ENCODE measurements at places on chromosomes 7 and 10.

DNA sequence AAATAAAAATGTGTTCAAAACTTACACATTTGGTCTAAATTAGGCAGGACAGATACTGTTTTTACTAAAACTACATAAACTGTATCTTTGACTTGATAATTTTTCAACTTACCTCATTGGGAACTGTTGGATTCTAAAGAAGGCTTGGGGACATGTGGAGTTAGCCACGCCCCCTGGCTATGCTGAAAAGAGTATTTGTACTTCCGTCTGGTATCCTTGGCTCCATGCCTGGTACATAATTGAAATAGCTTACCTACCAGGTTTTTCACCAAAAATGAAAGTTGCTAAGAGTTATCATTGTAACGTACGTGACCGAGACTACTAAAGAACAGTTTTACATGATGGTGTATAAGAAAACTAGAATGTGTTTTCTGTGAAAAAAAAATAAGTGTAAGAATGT is 604.8 kb upstream of the IGFBP3 start:
- no peak for DNase-seq

DNA sequence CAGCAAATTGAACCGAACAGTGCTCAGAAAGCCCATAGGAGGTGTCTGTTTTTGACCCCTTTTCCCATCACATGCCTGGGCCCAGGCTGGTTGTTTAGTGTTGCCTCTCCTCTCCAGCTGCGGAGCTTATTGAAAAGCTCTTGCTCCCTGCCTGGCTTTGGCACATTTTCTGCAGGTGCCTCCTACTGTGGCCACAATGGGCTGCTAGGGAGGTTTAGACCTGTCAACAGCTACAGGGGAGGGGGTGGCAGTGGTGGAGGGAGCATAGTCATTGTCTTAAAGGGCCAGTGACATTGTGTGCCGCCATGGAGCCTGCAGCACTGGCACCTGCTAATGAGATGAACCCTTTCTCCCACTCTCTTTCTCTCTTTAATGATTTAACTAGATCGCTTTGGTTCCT is 13.2 kb upstream of the ENO4 start:
- no peak for DNase-seq

GRCh38 chr10:113689057-113689456 is 9.3 kb downstream of the CASP7 start:
- DNase-seq: no peak

GRCh38 chr7:6385110-6385781 is 62.5 kb downstream of the DAGLB start:
- no peak for DNase-seq

DNA sequence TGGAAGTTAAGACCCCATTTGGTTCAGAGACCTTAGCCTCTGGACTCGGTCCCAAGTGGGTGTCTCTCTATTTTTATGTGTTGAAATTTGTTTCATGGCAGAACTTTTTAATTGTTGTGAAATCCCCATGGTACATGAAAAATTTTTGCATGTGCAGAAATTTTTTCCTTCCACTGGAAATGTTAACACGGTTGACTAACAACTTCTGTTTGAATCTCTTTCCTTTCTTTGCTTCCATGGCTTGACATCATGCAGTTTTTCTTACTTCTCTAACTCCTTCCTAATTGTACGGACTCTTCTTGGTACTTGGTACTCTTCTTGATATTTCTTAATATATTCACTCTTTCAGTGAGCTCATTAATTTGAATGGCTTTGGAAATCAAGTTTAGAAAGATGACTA is 18.3 kb downstream of the MDFIC start:
- no peak for DNase-seq
